Amygdala (tissue), 56 donors: ENCODE measurements at places on chromosomes 12 and 14.
A peak's percentile ranks its signal among the peaks of the same experiment; 100 is the strongest.

- no peak for DNase-seq
These were observed 287.7 kb downstream of the BMP4 start for GRCh38 chr14:53668897-53669296.

DNA sequence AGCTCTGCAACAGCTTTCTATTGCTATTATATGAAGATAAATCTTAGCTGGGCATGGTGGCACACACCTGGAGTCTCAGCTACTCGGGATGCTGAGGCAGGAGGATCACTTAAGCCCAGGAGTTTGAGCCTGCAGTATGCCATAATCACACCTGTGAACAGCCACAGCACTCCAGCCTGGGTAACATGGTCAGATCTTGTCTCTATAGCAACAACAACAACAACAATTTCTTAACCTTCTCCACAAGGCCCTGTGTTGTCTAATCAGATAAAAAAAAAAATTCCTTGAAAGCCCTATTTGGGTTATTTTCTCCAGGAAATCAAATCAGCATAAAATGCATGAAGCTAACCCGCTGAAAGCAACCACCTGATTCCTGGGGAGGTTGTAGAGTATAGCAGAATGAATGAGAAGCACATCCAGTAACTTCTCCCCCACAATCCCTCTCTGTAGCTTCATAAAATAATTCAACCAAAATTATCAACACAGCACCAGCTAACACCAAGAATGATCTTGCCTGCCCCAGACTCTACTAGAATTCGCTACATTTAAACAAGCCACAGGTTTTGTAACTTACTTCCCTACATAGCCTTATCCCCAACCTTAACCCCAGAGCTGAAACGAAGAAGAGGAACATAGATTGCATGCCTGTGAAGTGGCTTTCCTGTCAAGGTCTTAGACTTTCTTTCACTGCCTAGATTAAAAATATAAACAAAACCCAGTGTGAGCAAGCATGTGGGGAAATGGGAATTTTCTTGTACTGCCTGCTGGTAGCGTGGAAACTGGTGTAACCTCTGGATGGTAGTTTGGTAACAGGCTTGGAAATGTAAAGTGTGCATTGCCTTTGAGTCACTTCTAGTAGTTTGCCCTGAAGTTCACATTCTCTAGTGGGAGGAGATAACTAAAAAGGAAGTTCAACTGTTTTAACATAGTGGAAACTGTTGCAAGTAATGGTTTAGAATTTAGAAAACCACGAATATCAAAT is 6.0 kb upstream of the STK38L start:
- no peak for DNase-seq

DNA sequence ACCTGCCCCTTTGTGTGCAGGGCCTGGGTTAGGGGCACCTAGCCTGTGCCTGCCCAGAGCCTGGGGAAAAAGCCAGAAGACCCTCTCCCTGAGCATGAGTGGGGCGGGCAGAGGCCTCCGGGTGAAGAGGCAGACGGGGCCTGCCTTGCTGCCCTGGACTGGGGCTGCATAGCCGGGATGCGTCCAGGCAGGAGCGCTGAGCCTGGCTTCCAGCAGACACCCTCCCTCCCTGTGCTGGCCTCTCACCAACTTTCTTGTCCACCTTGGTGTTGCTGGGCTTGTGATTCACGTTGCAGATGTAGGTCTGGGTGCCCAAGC is 216.1 kb downstream of the TMEM121 start:
- no peak for DNase-seq

- no peak for DNase-seq
These were observed 147.9 kb upstream of the NCOR2 start for GRCh38 chr12:124715121-124715990.

- DNase-seq = no peak
These were observed 287.0 kb downstream of the DPF3 start for GRCh38 chr14:72606879-72607278.

DNA sequence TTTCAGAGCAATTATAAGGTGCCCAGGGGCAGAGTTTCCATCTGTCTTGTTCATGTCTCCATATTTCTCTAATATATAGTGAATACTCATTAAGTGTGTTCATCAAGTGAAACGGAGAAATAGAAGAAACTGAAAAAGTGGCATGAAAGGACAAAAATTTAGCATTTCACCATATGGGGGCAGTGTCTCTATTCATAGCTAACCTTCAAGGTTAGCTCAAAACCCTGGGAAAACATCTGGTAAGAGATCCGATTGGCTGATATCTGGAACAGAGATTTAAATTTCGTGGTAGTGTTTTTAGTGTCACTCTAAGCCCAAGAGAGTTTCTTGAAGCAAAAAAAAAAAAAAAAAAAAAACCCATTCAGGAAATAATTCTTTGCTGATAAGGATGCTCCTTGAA is 367.5 kb downstream of the DAD1 start:
- DNase-seq = no peak

- no peak for DNase-seq
These were observed 227.9 kb downstream of the SLC25A21 start for GRCh38 chr14:36944307-36945010.

GRCh38 chr12:51941011-51941581 is 10.4 kb upstream of the ACVR1B start:
- DNase-seq = no peak

DNA sequence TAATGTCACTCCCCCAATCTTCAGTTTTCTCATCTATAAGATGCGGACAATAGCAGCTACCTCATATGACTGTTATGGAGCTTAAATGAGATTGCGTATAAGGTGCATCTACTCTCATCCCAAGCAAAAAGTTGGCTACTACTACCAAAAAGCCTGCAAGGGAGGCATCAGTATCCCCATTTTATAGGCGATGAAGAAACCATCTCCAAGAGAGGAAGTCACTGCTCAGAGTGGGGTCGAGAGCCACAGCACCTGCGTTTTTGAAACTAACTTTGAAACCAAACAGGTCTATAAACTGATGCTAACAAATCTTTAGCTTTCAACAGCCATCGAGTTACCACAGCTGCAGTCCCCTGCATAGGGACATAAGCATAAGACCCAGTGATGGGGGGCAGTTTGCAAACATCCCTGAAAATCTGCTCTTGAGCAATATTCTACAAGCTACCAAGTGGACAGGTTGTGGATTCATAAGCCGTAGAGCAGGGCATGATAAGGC is 3.5 kb downstream of the GCN1 start:
- DNase-seq = no peak

DNA sequence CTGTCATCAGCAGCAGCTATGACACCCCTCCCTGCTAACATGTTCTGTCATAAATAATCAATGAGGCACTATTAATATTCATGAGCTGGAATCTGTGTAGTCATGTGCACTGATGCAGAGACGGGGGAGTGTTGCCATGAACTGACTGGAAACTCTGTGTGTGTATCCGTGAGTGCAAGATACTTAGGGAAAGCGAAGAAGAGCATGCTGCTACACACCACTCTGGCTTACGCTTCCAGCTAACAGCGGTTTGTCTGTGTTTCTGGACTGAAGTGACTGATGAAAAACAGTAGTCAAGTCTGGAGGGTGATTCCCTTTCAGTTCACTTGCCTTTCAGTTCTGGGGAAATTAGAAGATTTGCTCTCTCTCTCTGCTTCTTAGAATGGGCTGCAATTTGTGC is 249.4 kb downstream of the PDZRN4 start:
- no peak for DNase-seq

GRCh38 chr14:69610020-69610873 is 1.1 kb upstream of the SUSD6 start:
- DNase-seq = no peak

DNA sequence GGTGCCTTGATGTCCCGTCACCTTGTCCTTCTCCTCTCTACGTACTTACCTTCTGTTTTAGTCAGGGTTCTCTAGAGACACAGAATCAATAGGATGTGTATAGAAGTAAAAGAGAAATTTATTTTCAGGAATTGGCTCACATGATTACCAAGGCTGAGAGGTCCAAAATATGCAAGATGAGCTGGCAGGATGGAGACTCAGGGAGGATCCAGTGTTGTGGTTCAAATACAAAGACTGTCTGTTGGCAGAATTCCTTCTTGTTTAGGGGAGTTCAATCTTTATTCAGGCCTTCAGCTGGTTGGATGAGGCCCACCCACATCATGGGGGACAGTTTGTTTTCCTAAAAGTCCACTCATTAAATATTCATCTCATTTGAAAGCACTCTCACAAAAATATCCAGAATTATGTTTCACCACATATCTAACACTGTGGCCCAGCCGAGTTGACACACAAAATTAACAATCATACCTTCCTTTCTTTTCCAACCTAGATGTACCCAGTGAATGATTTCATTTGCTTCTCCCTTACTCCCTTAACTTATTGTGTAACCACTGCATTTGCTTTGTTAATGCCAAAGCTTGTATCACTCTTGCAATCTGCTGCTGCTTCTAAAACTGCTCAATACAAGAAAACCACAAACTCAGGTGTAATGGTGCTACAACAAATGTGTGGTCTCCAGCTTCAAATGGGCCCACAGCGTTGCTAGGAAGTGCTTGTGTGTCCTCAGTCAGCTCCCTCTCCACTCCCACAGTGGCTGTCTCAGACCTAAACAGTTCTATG is 195.4 kb upstream of the ARHGAP5 start:
- no peak for DNase-seq

- no peak for DNase-seq
These were observed 15.7 kb downstream of the MDM2 start for GRCh38 chr12:68823696-68824095.

DNA sequence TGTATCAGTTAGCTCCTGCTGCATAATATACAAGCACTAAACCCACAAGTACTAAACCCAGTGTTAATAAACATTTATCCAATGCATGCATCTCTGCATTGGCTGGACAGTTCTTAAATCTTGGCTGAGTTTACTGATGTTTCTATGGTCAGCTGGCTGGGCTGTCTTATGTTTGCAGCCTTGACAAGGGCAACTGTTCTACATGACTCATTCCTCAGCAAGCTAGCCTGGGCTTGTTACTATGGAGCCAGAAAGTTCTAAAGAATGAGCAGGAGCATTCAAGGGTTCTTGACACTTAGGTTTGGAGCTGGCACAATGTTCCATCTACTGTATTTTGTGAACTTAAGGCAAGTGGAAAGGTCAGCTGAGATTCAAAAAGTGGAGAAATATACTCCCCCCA is 199.1 kb downstream of the GLT1D1 start:
- DNase-seq = no peak

DNA sequence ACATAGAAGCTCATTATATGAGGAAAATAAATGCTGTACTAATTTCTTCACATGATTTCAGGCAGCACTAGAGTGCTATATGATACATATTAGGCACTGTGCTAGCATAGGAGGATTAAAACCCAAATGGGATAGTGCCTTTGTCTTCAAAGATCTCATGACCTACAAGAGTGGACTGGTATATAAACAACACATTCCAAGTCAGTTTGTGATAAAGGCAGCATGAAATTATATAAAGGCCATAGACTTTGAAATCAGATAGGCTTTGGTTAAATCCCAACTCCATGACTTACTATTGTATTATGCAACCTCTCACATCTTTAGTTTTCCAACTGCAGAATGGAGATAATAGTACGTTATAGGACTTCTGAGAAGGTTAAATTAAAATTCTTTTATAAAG is 179.7 kb downstream of the RAD51B start:
- no peak for DNase-seq

DNA sequence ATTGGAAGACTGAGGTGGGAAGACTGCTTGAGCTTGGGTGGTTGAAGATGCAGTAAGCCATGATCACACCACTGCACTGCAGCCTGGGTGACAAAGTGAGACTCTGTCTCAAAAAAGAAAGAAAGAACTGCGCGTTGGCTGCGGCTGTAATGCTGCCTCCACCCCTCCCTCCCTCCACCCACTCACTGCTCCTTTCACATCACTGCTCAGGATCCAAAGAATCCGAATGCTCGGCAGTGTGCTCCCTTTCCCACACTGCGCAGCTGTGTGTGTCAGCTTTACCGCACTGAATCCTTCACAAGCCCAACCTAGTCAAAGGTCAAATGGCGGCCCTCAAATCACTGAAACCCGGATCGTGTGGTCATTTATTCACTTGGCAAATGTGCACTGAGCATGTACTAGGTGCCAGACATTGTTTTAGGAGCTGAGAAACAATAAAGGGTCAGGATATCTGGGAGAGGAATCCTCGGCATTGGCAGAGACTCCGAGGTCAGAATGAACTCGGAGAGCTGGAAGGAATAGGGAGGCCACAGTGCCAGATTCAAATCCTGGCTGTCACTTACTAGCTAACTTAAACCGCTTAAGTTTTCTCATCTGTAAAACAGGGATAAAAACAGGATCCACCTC is 11.5 kb upstream of the TDRD9 start:
- DNase-seq = no peak

- DNase-seq = no peak
These were observed 611.3 kb upstream of the TMEM132C start for GRCh38 chr12:127655691-127656090.

GRCh38 chr14:56378046-56378445 is 201.6 kb upstream of the TMEM260 start:
- DNase-seq = no peak

GRCh38 chr12:50333441-50333840 is 50.1 kb upstream of the LIMA1 start:
- no peak for DNase-seq

DNA sequence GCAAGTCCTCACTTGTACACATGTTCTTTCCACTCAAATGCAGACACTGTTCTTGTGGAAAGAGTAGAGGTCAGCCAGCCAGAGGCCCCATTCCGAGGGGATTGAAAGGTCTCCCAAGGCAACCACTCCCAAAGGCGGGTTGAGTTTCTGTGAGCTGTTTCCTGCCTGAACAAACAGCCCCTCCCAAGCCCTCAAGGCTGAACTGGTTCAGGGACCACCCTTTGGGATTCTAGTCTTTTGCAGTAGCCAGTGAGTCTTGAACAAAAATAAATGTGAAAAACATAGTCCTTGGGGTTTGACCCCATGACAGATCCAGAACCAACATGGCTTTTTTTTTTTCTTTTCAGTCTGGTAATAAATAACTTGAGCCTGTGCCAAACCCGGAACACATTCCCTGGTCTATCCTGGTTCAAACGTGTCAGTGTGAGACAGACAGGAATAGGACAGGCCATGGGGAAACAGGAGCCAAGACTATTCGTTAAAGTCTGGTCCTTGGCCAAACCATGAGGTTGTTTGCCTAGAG is 17.6 kb upstream of the STK38L start:
- peak; percentile 5 for DNase-seq
